ENCODE measurements at places on chromosomes 16 and 17.

GRCh38 chr16:48556913-48557351, 53.0 kb downstream of the N4BP1 start:
- peak; percentile 83 for DNase-seq

DNA sequence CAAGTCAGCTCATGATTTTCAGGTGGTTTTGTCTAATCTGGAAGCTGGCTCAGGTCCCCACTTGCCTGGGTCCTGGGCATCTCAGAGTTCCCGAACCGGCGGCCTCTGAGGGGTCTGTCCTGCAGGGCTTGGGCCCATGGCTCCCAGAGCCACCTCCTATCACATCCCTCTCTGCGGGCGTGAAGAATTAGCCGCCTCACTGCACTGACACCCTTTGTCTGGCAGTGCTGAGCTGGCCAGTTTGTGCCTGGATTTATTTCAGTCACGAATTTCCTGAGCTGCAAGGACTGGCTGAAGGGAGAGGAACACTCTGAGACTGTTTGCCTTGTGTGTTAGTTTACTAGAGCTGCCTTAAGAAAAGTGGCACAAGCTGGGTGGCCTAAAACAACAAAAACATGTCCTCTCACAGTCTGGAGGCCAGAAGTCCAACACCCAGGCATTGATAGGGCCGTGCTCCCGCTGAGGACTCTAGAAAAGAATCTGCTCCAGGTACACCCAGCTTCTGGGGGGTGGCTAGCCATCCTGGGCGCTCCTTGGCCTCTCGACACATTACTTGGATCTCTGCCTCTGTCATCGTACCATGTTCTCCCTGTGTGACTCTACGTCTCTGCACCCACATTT, 217.5 kb upstream of the DYNLRB2 start:
- no peak for DNase-seq

- no peak for DNase-seq
Measured at GRCh38 chr16:17354141-17354601, 116.6 kb downstream of the XYLT1 start.

DNA sequence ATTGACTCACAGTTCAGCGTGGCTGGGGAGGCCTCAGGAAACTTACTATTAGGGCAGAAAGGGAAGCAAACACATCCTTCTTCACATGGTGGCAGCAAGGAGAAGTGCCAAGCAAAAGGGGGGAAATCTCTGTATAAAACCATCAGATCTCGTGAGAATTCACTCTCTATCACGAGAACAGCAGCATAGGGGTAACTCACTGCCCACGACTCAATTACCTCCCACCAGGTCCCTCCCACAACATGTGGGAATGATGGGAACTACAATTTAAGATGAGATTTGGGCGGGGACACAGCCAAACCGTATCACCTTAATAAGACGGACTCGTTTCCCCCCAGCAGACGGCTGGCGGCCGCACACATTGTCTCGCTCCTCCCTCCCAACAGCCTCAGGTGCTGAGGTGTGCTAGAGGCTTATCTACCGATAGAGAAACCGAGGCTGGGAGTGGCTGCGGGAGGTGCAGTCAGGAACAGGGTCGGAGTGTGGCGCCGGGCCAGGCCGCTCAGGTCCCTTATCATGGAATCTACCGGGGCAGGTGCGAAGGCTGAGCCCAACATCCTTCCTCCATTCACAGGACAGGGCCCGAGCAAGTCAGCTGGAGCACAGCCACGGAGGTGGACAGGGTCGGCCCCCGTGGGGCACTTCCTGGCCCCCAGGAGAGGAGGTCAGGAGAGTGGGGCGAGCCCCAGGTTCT, 4.9 kb upstream of the ZG16B start:
- DNase-seq, result no peak

- no peak for DNase-seq
Measured at GRCh38 chr17:2865228-2865627, 69.0 kb downstream of the RAP1GAP2 start.

GRCh38 chr17:69192754-69193153, 35.9 kb downstream of the ABCA10 start:
- no peak for DNase-seq

- DNase-seq, result no peak
Measured at GRCh38 chr16:81292936-81293335, 21.8 kb upstream of the GAN start.

DNA sequence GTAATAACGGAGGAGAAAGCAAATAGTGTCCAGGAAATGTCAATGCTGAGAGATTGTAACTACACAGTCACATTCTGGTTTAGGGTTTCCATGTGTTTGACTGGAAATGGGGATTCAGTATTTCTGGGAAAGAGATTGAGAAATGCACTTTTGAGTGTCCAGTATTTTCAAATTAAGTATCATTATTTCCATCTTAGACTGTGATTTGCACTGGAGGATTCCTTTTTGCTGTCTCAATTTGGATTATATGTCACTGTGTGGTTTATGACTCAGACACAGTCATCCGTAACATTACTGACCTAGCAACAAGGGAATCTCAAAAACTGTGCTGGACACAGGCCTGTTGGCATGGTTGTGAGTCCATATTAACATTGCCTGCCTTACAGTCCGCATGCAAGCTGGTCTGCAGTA, 681.4 kb downstream of the CDH11 start:
- DNase-seq, result peak; percentile 98

- DNase-seq, result peak; percentile 80
Measured at GRCh38 chr17:83055911-83056582, 23.4 kb upstream of the METRNL start.

- DNase-seq, result no peak
Measured at GRCh38 chr17:61460796-61461585, 8.8 kb downstream of the TBX4 start.

DNA sequence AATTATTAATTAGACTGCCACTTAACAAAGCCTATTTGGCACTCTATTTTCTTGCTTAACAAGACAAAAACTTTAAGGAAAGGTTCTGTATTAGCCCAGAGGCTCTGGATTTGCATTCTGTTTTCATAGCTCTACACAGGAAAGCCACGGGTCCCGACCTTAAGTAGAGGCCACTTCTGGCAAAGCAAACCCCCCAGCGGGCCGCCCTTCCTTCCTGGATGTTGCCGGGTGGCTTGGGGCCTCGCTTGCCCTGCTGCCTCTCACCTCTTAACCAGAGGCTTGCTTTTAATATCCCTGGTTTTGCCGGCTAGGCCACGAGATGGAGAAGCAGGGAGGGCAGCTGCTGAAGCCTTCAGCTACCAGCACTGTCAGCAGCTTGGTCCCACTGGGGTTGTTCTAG, 4.4 kb downstream of the RTN4RL1 start:
- no peak for DNase-seq

DNA sequence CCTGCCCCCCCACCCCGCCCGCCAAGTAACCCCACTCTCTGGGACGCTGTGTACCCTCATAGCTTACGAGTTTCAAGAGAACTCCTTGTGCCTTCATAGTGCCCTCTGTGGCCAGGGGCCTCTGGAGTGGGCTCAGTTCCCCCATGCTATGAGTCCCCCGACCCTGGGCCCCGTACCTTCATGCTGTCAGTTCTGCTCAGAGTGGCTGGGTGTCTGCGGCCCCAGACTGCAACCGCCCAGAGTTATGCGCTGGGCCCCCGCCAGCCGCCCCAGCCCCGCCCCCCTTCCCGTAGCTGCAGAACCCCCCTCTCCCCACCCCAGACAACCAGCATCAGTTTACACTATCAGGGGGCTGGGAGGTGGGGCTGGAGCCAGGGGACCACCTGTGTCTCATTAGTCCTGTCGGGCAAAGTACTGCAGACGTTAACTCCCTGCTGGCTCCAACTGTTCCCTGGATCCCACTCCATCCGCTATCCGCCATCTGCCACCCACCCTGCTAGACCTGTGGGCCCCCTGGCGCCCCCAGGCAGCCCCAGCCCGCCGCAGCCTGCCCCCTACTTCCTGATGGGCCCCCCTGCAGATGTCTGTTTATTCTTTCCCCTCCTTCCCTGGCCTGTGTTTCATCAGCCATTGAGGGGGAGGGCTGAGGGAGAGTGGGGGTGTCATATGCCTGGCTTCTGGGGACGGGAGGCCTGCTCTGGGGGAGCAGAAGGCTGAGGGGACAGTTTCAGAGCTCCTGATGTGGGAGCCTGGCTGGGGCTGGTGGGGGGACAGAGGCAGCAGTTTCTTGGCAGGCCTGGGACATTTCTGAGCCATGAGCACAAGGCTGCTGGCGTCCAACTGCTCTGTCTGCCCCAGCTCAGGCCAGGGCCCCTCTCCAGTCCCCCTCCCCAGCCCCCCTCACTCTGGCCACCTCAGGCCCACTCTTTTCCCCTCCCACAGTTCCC, at the start of gene MFAP4:
MFAP4 (minus strand) TSS at position 217 of the 947 bp plus-strand sequence; CDS start at position 182, 35 bp downstream.
- DNase-seq, result peak; percentile 71

DNA sequence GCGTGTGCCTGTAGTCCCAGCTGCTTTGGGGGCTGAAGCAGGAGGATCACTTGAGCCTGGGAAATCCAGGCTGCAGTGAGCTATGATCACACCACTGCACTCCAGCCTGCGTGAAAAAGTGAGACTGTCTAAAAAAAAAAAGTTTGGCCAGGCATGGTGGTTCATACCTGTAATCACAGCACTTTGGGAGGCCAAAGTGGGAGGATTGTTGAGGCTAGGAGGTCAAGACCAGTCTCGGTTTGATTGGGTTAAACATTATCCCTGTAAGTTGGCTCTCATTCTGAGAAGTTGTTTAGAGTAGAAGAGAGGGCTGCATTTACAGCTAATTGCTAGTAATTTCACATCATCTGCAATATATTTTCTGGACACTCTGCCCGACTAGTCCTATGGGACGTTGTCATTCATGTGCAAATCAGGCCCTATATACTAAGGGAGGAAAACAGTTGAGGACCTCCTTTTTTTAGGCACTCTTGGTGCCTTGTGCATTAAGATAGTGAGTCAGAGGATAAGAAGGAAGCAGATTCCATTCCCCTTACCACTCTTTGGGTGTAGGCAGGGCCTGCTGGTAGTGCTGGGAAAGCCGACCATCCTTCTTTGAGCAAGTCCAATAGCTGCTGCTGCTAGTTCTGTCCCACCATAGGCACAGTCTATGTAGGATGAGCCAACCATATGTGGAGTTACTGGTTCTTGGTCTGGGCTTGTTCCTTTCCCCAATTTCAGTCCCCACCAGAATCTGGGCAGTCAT, 18.7 kb downstream of the HMOX2 start:
- DNase-seq, result peak; percentile 59

GRCh38 chr17:7133424-7133823, 18.8 kb upstream of the ASGR2 start:
- DNase-seq, result no peak

- DNase-seq, result no peak
Measured at GRCh38 chr17:12634789-12635414, 30.8 kb upstream of the MYOCD start.

GRCh38 chr17:18332909-18333489, 17.9 kb downstream of the SMCR8 start:
- DNase-seq, result no peak

GRCh38 chr17:53046781-53047180, 775.9 kb upstream of the KIF2B start:
- DNase-seq, result no peak

DNA sequence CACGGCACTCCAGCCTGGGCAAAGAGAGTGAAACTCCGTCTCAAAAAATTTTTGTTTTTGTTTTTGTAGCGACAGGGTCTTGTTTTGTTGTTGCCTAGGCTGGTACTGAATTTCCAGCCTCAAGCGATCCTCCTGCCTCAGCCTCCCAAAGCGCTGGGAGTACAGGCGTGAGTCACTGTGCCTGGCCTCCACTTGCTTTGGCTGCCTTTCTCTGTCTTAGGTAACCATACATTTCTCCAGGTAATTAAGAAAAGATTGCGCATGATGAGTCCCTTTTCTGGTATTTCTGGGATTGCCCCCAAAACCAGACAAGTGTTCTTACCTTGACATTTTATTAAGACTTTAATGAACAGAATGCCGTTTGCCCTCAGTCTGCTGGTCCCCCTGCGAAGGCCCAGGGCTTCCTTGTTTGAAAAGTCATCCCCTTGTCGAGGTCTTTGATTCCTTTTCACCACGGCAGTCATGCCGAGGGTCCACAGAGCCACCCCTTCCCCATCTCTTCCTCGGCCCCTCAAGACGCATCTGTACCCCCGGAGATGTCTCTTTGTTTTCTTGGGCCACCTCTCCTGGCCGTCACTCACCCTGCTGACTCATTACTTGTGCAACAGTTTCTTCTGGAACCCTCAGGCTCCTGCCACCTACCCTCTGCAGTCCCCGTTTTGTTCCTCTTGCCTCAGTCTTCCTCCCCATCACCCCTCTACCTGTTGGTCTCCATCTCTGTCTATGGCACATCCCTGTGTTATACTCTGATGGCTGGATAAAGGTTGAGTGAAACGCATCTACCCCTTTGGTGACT, 151.0 kb downstream of the SEC14L1 start:
- DNase-seq, result no peak

DNA sequence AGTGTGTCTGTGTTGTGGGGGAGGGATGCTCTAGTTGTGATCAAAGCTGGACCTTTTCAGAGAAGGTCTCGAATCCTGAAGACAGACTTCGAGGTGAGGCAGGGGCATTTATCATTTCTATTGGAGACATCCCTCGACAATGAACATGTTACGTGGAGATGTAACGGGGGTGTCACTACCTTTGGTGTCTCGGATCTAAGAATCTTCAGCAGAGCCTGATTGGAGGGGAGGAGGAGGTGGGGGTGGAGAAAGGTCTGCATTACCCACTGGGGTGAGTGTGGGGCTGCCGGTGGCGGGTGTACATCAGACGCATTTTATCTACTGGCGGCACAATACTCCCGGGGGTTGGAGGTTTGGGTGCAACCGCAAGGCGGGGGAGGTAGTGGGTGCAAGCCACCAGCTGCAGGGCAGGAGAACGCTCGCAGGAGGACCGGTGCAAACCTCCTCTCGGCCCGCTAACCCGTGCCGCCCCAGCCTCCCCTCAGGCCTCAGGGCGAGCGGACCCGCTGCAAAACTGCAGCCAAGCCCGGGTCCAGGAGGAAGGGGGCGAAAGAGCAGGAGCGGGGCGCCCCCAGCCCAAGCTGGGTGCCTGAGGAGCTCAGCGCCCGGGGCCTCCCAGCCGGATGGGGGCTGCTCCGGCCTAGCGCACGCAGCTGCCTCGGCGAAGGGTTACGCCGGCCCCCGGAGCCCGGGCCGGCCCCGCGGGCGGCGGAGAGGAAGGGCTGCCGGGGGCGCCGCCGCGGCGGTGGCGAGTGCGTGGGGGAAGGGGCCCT, 735 bp downstream of the ZNF652 start:
- peak; percentile 54 for DNase-seq

- DNase-seq, result no peak
Measured at GRCh38 chr16:79757163-79757562, 156.6 kb upstream of the MAF start.

GRCh38 chr16:71526111-71526631, at the start of gene CHST4:
CHST4 (plus strand) TSS chr16:71526426; CDS start chr16:71536678, 10,252 bp downstream.
- DNase-seq, result peak; percentile 61

Measured in RPMI7951 (cell line).